NCI-H446 (cell line): ENCODE measurements at places on chromosomes 2 and 18.

DNA sequence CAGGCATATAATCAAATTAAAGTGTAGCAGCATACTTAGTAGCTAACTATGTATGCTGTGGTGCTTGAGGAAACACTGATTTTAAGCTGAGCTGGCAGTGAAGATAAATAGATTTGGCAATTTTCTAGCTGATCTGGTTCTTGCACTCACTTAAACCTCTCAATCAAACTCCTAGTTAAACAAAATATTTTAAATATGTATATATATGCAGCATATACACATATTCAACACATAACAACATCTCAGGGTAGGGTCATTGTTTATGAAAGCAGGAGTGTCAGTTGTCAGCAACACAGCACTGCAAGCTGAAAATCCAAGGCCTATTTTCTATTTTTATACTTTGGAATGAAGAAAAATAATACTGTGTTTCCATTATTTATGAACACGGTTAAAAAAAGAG, 10.4 kb upstream of the FSHR start:
- no peak for DNase-seq

DNA sequence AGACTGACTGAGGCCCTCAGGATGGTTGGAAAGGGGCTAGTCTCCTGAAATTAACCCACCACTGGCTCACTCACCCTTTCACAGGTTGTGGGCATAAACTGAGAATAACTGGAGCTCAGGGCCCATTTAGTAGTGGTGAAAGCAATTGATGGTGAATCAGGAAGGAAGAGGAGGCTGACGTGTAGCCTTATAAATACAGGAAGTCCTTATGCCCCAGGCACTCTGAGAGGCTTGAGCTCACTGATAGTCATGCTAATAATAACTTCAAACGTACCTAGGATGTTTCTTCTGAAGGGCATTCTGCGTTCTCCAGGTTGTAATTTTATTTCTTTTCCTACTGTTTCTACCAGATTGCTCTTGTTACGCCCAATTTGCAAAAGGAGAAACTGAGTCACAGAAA, 328.4 kb downstream of the CLIP4 start:
- DNase-seq: no peak

DNA sequence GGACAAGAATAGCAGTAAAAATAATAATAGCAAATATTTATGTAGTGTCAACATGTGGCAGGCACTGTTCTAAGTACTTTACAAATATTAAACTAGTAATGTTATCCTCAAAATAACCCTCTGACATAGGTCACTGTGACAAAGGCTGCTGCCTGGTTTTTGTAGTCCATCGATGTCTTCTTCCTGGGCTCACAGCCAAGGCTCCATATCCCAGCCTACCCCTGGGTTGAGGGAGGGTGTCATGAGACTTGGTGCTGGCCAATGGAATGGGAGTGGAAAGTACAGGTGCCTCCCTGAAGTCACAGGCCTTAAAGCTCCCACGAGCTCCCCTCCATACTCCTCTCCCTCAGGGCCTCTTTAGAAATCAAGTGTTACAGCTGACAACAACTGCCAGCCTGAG, 159.3 kb downstream of the CYRIA start:
- DNase-seq: no peak

DNA sequence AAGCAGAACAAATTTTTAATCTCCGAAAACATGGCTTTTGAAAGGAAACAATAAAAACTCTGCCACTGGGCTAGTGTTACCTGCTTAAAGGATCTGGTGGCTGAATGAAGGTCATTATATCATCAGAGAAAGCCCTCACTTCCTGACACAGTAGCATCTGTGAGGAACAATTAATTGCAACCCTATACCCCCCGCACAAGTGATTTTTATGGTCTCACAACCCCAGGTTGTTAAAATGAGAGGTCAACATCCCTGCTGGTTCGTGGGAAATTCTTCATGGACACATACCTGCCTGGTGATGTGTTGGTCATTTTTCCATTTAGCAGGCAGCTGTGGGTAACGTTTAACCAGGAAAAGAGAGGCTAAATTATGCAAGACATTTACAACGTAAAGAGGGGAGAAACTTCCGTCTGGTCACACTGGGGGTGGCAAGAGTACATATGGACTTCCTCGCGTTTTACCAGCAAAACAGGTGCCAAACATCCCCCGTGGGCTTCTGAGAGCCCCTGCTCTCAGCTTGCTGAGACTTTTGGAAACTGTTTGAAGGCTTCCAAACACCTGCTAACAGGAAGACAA, 29.2 kb downstream of the NIFK start:
- no peak for DNase-seq

DNA sequence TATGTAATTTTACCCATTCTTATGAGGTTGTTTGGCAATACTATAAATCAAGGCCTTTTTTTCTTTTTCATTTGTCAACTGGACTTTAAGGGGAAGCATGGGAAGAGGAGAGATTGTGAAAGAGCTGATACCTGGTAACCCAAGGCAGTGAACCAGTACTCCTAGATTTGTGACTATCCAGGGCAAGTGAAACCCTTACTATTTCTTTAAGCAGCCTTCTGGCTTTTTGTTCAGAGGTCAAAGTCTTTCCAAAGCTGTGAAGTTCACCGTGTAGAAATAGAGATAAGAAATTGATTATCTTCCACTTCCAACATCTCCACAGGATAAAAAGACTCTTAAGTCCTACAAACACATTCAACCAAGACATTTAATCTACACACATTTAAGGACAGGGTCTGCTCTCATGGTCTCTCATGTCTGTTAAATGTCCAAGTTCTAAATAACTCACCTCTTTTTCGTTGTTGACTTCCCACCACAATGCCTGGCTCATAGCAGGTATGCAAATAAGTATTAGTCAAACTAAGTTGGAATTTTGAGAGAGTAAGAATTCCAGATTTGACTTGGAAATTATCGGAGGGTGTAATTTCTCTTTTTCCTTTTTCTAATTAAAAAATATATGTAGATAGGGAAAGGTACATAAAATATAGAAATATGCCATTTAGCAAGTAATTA, 485.8 kb downstream of the STK39 start:
- no peak for DNase-seq

GRCh38 chr2:172409042-172409441, 18.3 kb upstream of the ITGA6 start:
- DNase-seq: no peak
